ENCODE measurements at places on chromosomes 5 and 9. TPM values are rescaled to one million over a fixed set of nuclear protein-coding genes. Genes with fewer than 3 reads are reported as not detected.

SIL1 gene
- 24.4 TPM for total RNA-seq

LHX3 gene
- total RNA-seq: 0.16 TPM

CCDC183 gene
- total RNA-seq: 0.41 TPM

DNA sequence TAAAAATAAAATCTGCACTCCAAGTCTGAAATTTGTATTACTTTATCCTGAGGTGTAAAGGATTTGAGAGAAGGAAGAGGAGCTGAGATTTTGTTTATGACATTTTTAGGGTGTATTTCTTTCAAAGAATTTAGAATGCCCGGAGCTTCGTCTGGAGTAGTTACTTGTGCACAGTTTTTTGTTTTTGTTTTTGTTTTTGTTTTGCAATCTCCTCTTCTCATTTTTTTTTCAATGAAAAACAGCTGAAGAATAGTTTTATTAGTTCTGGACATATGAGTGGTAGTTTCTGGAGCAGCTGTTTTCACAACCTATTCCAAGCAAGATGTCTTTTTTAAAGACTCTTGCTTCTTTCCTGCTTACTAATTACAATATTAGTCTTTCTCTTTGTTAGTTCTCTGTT is 408.2 kb upstream of the PTGER4 start:
- no peak for ATAC-seq

- ATAC-seq: no peak
Measured at GRCh38 chr5:658103-658502, 35.0 kb downstream of the TPPP start.
